Activated CD8-positive, alpha-beta T cell treated with anti-CD3 and anti-CD28 coated beads, Interleukin-2, amount 10 ng/mL, durations not matched to agents 7 days and 5 days (primary cell): ENCODE measurements at places on chromosomes 1 and 21.

GRCh38 chr1:56430141-56430839 lies 149.1 kb downstream of the PLPP3 start:
- no peak for DNase-seq

GRCh38 chr21:42294273-42294880 lies 20.8 kb downstream of the TFF3 start:
- DNase-seq = no peak

DNA sequence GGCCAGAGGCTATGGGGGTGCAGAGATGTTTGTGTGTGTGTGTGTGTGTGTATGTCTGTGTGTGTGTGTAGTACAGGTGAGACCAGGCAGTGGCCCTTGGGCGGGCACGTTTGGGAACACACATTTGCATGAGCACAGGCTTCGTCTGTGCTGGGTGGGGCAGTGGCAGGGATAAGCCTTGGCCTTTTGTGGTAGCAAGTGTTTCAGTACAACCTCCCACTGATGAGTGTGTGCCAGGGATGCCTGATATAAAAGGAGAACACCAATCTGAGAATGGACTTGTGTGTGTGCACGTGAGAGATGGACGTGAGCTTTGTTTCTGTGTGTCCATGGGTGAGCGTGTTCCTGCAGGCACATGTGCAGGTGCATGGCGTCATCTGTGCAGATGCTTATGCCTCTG lies 3.0 kb downstream of the NTRK1 start:
- no peak for DNase-seq

GRCh38 chr1:20465187-20465586 lies 20.8 kb downstream of the CAMK2N1 start:
- no peak for DNase-seq

- DNase-seq = no peak
These were observed 78.9 kb upstream of the SLC45A1 start for GRCh38 chr1:8239039-8239305.

DNA sequence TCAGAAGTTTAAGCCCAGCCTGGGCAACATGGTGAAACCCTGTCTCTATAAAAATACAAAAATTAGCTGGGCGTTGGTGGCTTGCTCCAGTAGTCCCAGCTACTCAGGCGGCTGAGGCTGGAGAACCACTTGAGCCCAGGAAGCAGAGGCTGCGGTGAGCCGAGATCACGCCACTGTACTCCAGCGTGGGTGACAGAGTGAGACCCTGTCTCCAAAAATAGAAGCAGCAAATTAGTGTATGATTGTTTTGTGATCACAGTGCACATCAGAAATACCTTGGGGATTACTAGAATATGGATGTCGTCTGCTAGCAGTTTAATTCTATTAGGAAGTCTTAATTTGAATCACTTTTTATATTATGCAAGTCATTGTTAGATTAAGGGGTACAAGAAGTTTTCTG lies 59.0 kb downstream of the ZBTB17 start:
- no peak for DNase-seq

DNA sequence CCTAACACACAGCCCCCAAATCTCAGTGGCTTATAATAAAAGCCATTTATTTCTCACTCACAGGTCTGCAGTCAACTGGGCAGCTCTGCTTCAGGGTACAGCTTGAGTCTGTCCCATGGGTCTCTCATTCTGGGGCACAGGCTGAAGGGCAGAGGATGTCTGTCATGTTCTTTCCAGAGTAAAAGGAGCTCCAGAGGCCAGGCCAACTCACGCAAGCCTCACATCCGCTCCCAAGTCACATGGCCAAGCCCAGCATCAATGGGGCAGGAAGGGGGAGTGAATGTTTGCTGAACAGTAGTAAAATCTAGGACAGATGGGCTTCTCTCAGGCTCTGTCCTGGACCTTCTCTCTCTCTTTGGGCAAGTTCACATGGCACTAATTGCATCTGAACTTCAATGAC lies 7.1 kb upstream of the SSBP3 start:
- peak; percentile 71 for DNase-seq

DNA sequence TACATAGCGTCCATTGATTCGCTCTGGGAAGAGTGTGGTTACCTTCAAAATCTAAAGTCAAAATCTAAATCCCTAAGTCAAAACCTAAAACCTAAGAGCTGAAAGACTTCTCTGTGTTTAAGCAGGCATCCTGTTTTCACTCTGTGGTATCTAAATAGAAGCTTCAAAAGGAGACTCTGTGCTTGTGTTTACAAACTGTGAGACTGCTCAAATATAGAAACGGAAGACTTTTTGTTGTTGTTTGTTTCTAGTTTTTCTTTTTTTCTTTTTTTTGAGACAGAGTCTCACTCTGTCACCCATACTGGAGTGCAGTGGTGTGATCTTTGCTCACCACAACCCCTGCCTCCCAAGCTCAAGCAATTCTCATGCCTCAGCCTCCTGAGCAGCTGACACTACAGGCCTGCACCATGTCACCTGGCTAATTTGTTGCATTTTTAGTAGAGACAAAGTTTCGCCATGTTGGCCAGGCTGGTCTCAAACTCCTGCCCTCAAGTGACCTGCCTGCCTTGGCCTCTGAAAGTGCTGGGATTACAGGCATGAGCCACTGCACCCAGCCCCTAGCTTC lies 425.9 kb downstream of the SMYD3 start:
- no peak for DNase-seq

GRCh38 chr1:180837020-180837419 lies 75.7 kb upstream of the KIAA1614 start:
- DNase-seq = no peak

DNA sequence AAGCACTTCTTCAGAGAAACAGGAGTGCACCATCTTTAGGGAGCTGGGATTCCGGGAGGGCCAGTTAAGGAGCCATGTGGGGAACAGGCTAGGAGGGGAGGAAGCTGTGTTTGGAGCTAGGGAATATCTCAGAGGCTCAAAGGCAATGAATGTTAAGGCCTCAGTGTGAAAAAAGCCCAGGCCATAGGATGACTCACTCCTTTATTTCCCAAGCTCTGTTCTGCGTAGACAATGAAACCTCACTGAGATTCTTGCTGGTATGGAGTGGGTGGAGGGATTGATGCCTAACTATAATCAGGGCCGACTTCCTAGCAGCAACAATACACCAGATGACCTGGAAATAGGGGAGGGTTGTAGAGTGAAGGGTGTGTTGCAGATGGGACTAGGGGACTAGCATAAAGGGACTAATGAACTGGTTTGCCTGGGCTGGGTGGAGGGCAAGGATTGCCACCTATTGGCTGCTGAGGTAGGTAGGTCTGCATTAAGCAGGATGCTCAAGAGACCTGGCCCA lies 2.1 kb downstream of the GNAT2 start:
- DNase-seq = no peak

GRCh38 chr1:43421976-43422750 lies 31.6 kb downstream of the HYI start:
- DNase-seq = no peak

DNA sequence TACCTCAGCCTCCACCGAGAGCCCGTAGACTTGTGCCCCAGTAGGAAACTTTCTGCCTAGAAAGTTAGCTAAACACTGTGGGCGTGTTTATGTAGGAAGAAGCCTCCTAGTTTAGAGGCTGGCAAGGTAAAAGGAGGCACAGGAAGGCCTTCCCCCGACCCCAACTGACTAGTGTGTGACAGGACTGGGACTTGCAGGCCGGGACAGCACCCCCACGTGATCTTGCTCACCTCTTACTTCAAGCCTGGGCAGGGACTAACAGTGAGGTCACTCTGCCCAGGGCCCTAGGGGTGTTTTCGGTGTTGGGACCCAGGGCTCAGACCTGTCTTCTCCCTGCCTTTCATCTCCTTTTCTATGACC lies 392 bp upstream of the TAGLN2 start:
- DNase-seq = no peak

DNA sequence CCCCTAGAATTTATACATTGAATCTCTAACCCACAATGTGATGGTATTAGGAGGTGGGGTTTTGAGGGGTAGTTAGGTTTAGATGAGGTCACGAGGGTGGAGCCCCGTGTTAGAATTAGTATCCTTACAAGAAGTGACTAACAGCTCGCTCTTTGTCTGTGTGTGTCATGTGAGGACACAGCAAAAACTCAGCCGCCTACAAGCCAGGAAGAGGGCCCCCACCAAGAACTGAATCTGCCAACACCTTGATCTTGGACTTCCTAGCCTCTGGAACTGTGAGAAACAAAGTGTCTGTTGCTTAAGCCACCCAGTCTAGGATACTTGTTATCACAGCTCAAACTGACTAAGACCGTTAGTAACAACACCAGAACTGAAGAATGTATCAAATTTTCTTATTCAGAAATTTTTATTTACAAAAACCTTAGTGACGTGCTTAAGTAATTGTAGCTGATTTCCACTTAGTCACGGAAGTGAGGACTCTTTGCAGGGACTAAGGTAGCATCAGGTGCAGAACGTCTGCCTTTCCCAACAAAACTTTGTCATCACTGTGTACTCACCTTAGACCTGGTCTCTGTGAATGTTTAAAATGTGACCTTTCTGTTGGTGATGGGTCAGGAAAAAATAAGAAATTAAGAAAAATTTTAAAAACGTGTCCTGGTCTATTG lies 24.5 kb upstream of the LRRC8C start:
- DNase-seq = peak; percentile 76

- peak; percentile 19 for DNase-seq
These were observed 20.1 kb downstream of the INKA2 start for GRCh38 chr1:111719135-111719534.

DNA sequence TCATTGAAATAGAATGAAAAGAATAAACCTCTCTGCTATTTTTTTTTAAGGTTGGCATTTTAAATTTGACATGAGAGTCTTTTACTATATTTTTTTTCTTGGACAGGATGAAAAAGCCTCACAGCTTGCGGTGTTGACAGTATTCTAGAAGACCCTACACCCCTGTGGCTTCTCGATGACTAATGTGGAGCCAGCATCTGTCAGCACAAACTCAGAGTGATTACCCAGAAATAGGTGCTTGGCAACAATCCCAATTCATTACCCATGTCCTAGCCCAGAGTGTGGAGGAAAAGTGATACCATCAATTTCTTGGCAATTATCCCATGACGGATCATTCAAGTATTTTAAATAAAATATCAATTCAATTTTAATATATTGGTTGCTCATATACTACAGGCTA lies 186.8 kb upstream of the MAP1LC3C start:
- DNase-seq = no peak

DNA sequence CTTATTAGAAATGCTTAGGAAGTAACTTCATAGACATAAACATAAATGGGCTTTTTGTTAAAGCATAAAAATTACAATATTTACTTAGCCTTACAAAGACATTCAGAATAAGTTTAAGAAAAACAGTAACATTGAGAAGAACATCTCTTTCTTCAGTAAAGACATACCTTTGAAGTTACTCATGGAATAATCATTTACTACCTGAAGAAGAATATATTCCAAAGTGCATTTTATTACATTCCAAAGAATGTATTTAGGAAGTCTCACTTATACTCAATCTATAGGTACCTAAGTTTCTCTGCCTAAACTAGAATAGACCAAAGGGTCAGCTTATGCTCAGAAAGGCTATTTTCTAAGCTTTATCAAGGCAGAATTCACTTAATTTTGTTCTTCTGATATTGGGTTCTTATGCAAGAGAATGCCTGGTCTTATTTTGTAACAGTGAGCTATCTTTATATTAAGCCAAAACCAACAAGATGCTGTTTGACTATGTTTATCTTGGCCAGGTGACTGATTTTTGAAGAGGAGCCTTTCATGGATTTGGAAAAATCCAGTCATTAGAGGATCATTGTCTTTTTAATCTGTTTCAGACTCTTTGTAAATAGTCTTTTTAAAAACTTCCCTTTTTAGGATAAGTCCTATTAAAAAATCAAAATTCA lies 110.1 kb downstream of the OLFML2B start:
- DNase-seq = no peak

GRCh38 chr1:28986306-28986910 lies 72.0 kb downstream of the EPB41 start:
- DNase-seq = no peak

- DNase-seq = no peak
These were observed 76.8 kb upstream of the IVNS1ABP start for GRCh38 chr1:185393815-185394214.

- no peak for DNase-seq
These were observed 4.2 kb downstream of the RERE start for GRCh38 chr1:8813016-8813763.

- DNase-seq = no peak
These were observed 5.4 kb upstream of the NUAK2 start for GRCh38 chr1:205326812-205327466.

DNA sequence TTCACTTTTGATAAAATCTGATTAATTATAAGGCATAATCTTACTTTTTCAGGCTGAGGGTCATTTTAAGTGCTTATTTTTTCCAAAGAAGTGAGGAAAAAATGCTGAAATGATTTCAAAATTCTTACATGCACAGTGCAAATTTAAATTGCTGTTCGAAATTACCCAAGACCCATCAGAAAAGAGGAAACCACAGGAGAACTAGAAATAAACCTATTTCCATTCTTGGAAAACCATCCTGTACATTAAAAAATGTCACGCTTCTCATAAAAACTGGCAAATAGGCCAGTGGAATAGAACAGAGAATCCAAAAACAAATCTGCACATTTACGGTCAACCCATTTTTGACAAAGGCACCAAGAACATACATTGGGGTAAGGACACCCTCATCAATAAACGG lies 414.9 kb downstream of the SMYD3 start:
- no peak for DNase-seq

DNA sequence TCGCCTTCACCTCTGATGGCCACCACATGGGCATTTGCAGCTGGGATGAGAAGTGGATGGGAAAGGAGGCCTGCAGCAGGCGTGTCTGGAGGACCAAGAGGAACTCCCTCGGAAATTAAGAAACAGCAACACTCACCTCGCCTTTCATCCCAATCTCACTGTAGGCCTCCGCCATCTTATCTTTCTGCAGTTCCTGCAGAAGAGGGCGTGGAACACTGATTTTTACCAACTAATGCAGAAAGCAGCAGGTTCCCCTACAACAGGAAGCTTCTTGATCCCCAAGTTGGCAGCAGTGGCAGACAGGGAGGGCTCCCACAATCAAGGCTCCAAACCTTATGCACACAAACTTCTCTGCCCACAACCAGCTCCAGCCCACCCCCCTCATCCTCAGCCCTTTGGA lies 84.4 kb downstream of the CD247 start:
- DNase-seq = no peak

- DNase-seq = no peak
These were observed 31.6 kb downstream of the ADCY10 start for GRCh38 chr1:167882376-167882775.

GRCh38 chr1:13756557-13757315 lies 56.7 kb downstream of the PRDM2 start:
- no peak for DNase-seq

- no peak for DNase-seq
These were observed 145.1 kb upstream of the WNT4 start for GRCh38 chr1:22287946-22288520.

GRCh38 chr1:66035616-66036245 lies 243.0 kb downstream of the PDE4B start:
- DNase-seq = no peak

DNA sequence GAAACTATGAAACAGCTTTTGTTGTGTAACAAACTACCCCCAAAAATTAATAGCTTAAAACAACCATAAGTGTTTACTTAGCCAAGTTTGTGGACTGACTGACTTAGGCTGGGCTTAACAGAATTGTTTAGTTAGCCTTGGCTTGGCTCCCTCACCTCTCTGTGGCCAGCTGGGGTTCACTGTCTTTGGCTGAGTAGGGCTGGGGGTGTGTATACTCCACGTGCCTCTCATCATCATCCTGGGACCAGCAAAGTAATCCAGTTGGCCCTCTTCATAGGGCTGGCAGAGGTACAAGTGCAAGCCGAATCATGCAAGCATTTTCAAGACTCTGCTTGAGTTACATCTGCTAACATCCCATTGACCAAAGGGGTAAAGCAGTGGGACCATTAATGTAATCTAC lies 252.3 kb downstream of the BRINP2 start:
- DNase-seq = no peak
